ENCODE measurements at places on chromosomes 1 and 21. TPM values are rescaled to one million over a fixed set of nuclear protein-coding genes. Genes with fewer than 3 reads are reported as not detected.
A peak's percentile ranks its signal among the peaks of the same experiment; 100 is the strongest.

Gene RHBDL2
- 0.06 TPM for polyA plus RNA-seq

Gene C1QC
- polyA plus RNA-seq: not detected

Gene BROX
- polyA plus RNA-seq: 5.1 TPM

Gene SHISA4
- polyA plus RNA-seq: 78.2 TPM

Gene CD48
- not detected for polyA plus RNA-seq

Gene GBP7
- not detected for polyA plus RNA-seq

Gene CDCA8
- 36.2 TPM for polyA plus RNA-seq

Gene TSPAN2
- 1.5 TPM for polyA plus RNA-seq

Gene C4BPA
- not detected for polyA plus RNA-seq

DNA sequence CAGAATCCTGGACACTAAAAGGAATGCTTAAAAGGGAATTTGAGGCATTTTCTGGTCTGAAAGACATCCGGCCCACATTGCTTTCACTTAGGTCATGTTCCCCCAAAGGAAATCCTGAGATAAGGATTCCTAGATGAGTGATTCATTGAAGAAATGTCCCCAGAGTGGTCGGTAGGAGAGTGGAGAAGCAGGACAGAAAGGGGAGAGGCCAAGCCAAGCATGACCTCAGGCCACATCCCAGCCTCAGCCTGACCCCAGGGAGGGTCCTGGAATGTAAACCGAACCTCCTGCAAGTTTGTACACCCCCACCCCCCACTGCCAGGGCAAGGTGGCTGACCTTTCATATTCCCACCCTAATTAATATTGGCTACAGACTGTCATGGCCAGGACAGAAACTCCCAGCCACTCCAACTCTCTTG, 16.6 kb downstream of the HIVEP3 start:
- DNase-seq: peak; percentile 83
- peaks cover 57% of the 10 kb centered on the region for H3K4me1 ChIP-seq
- H3K4me3 ChIP-seq: no peak overlapping the region
- peak overlapping the region; percentile 97 for H3K27ac ChIP-seq
- no peaks in the 10 kb centered on the region for H3K36me3 ChIP-seq
- H3K27me3 ChIP-seq: no peaks in the 10 kb centered on the region

GRCh38 chr1:187817782-187818181, 989.0 kb downstream of the PLA2G4A start:
- DNase-seq: no peak
- no peaks in the 10 kb centered on the region for H3K27me3 ChIP-seq
- no peak overlapping the region for H3K27ac ChIP-seq
- H3K36me3 ChIP-seq: no peaks in the 10 kb centered on the region

GRCh38 chr1:77085109-77085508, 134.1 kb downstream of the PIGK start:
- no peak for DNase-seq
- no peaks in the 10 kb centered on the region for H3K27me3 ChIP-seq
- H3K27ac ChIP-seq: no peak overlapping the region
- no peaks in the 10 kb centered on the region for H3K36me3 ChIP-seq
- H3K4me1 ChIP-seq: no peaks in the 10 kb centered on the region

GRCh38 chr1:234705615-234706014, 95.6 kb upstream of the IRF2BP2 start:
- H3K27me3 ChIP-seq: no peaks in the 10 kb centered on the region
- peak; percentile 27 for DNase-seq
- no peak overlapping the region for H3K4me3 ChIP-seq
- no peaks in the 10 kb centered on the region for H3K36me3 ChIP-seq

DNA sequence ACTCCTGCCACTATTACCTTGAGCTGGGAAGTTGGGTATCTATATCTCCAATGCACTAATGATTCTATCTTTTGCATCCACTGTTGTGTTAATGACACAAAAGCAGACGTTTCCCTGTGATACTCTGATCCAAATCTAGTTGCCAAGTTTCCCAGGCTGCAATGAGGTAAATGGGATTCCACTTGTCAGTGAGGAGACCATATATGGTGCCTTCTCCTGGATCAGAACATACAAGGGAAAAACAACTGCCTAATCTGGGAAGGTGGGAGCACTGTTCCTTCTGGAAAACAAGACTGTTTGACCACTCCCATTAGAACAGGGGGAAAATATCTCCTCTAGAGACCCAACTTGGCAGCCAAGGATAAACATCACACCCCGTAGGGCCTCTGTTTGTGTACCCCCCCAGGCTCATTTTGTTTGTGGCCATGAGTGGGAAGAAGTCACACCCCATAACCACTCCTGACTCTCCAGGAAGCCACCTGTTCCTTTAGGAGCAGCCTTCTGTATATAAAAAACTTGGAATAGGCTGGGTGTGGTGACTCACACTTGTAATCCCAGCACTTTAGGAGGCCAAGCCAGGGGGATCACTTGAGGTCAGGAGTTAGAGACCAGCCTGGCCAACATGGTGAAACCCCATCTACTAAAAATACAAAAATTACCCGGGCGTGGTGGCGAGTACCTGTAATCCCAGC, 28.5 kb upstream of the SLC6A9 start:
- no peak overlapping the region for H3K27ac ChIP-seq
- H3K4me3 ChIP-seq: no peak overlapping the region
- H3K4me1 ChIP-seq: no peaks in the 10 kb centered on the region
- no peak for DNase-seq
- peaks cover 22% of the 10 kb centered on the region for H3K27me3 ChIP-seq
- H3K36me3 ChIP-seq: no peaks in the 10 kb centered on the region

DNA sequence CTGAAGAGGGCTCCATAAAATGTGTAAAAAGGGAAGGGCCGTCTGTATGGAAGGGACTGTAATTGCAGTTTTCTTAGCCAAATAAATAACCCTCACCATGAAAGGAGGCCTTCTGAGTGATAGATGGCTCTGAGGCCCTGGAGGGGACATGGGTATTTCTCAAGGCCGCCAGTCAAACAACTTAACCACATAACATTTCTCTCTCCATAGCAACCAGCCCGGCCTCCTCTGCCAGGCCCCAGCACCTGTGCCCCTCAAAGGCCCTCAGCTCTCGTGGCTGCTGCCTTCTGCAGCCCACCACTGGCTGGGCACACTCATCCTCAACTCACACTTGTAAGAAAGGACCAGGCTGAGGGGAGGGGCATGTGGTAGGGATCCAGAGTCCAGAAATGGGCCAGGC, 57.0 kb upstream of the GJB5 start:
- no peaks in the 10 kb centered on the region for H3K27me3 ChIP-seq
- H3K4me1 ChIP-seq: no peaks in the 10 kb centered on the region
- no peak overlapping the region for H3K27ac ChIP-seq
- no peak overlapping the region for H3K4me3 ChIP-seq

- no peak overlapping the region for H3K4me3 ChIP-seq
- H3K4me1 ChIP-seq: peaks cover 63% of the 10 kb centered on the region
Measured at GRCh38 chr1:226659641-226660040, 79.4 kb downstream of the ITPKB start.

DNA sequence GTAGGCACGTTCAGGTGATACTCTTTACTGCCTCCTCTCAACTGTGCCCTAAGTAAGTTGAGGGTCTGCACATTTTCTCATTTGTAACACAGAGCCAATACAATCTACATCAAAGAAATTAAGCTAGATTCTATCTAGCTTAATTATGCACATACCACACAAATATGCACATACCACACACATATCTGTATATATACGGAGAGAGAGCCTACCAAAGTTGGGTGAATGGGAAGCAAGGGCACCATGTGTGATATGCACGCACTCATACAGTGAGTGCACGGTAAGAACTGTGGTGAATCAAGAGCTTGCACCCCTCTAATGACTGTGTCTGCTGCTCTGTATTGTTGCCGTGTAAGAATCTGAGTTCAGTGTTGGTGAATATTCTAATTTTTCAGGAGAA, 314.9 kb downstream of the ZNF326 start:
- H3K27me3 ChIP-seq: no peaks in the 10 kb centered on the region
- no peak for DNase-seq
- no peak overlapping the region for H3K27ac ChIP-seq
- no peak overlapping the region for H3K4me3 ChIP-seq
- H3K4me1 ChIP-seq: no peaks in the 10 kb centered on the region

- no peak overlapping the region for H3K27ac ChIP-seq
- DNase-seq: no peak
- H3K27me3 ChIP-seq: no peaks in the 10 kb centered on the region
- no peaks in the 10 kb centered on the region for H3K36me3 ChIP-seq
Measured at GRCh38 chr1:96095849-96096612, 625.6 kb upstream of the PTBP2 start.

DNA sequence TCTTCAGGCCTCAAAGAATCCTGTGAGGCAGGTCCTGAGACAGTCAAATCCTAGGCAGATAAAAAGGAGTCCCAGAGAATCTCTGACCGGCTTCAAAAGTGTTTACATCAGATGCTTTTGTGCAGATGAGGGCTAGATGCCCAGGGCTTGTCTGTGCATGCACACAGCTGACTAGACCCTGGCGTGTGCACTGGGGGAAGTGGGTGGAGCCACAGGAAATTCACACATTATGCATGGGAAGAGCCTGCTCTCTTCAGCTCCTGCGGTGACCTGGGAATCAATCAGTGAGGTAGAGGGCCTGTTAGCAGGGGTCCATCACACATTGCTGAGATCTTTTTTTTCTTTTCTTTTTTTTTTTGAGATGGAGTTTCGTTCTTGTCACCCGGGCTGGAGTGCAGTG, 36.6 kb upstream of the NHLH2 start:
- H3K27ac ChIP-seq: no peak overlapping the region
- H3K36me3 ChIP-seq: no peaks in the 10 kb centered on the region
- no peaks in the 10 kb centered on the region for H3K27me3 ChIP-seq

GRCh38 chr1:111553196-111553595, 49.8 kb upstream of the ADORA3 start:
- H3K4me3 ChIP-seq: no peak overlapping the region
- no peaks in the 10 kb centered on the region for H3K36me3 ChIP-seq
- no peak for DNase-seq
- H3K27me3 ChIP-seq: no peaks in the 10 kb centered on the region
- H3K4me1 ChIP-seq: no peaks in the 10 kb centered on the region

- peak overlapping the region; percentile 88 for H3K27ac ChIP-seq
- peak; percentile 55 for DNase-seq
- H3K4me3 ChIP-seq: no peak overlapping the region
- H3K27me3 ChIP-seq: no peaks in the 10 kb centered on the region
- peaks cover 73% of the 10 kb centered on the region for H3K4me1 ChIP-seq
Measured at GRCh38 chr1:172903581-172904220, 147.0 kb downstream of the TNFSF18 start.

DNA sequence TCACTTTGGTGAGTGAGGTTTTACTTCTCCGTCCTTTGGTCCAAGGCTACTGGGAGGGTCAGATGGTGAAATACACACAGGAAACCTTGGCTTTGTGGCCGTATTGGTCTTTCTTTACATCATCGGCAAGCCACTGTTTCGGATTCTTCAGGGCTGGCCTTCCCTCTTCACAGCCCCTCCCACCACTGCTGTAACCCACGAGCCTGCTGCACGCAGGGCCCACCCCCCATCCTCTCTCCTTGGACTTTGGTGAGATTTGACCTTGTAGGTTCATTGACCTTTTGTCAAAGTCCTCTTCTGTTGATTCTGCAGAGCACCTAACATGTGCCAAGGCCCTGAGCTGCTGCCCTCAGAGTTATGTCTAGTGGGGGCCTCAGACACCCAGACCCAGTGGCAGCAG, 328.6 kb downstream of the CAMTA1 start:
- no peak for DNase-seq
- no peaks in the 10 kb centered on the region for H3K36me3 ChIP-seq
- H3K4me1 ChIP-seq: no peaks in the 10 kb centered on the region

DNA sequence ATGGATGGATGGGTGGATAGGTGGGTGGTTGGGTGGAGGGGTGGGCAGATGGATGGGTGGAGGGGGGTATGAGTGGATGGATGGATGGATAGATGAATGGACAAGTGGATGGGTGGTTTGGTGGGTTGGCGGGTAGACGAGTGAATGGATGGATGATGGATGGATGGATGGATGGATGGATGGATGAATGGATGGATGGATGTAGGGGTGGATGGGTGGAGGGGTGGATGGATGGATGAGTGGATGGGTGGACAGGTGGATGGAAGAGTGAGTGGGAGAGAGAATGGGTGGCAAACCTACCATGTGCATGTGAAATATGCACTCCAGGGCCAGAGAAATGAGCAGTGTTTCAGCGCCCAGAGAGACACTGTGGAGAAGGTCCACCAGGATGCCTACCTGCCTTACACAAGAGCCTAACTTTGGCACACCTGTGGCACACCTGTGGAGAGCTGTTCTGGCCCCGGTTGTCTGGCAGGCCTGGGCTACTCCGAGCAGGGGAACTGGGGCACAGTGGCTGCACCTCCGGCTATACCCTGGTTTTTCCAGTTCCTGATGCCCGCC, 12.8 kb downstream of the EPHA2 start:
- no peak for DNase-seq
- peaks cover 31% of the 10 kb centered on the region for H3K36me3 ChIP-seq
- H3K4me1 ChIP-seq: peaks cover 97% of the 10 kb centered on the region
- no peaks in the 10 kb centered on the region for H3K27me3 ChIP-seq

DNA sequence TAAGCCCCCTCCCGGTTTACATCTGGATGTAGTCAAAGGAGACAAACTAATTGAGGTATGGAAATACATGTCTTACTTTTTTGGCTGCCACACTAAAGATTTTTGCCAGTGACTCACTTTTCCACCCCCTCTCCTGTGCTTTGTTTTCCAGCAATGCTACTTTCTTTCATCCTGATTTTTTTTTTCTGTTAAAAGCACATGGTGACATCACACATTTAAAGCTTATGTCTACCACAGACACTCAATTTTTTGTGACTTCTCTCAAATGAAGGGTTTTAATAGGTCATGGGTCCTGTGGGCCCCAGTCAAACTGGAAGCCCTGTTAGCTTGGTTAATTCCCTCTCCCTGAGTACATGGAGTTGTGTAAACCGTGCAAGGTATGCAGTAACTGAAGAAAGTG, 2.2 kb downstream of the PPP1R8 start:
- H3K27me3 ChIP-seq: no peaks in the 10 kb centered on the region
- peak overlapping the region; percentile 40 for H3K27ac ChIP-seq
- peak; percentile 54 for DNase-seq
- H3K36me3 ChIP-seq: peaks cover 2% of the 10 kb centered on the region

DNA sequence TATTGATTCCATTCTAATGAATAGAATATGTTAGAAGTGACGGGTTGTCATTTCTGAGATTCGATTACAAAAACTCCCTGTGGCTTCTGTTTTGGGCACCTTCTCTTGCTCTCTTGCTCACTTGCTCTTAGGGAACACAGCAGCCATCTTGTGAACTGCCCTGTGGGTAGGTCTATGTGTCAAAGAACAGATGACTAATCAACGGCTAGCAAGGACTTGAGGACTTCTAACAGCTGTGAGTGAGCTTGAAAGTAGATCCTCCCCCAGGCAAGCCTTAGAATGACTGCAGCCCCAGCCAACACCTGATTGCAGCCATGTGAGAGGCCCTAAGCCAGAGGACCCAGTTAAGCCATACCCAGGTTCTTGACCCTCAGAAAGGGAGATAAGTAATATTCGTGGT, 49.3 kb downstream of the AZIN2 start:
- H3K36me3 ChIP-seq: no peaks in the 10 kb centered on the region
- H3K27ac ChIP-seq: no peak overlapping the region
- peaks cover 10% of the 10 kb centered on the region for H3K4me1 ChIP-seq
- peaks cover 2% of the 10 kb centered on the region for H3K27me3 ChIP-seq
- DNase-seq: no peak
- no peak overlapping the region for H3K4me3 ChIP-seq

Data from endothelial cell of umbilical vein (primary cell).